Stimulated activated naive B cell treated with anti-CD40 and anti-IgM and Interleukin-4, amounts not matched to agents 10 μg/mL and 1 μg/mL and 100 μg/mL, for 72 hours (primary cell): ENCODE measurements at places on chromosomes 5 and 9.

DNA sequence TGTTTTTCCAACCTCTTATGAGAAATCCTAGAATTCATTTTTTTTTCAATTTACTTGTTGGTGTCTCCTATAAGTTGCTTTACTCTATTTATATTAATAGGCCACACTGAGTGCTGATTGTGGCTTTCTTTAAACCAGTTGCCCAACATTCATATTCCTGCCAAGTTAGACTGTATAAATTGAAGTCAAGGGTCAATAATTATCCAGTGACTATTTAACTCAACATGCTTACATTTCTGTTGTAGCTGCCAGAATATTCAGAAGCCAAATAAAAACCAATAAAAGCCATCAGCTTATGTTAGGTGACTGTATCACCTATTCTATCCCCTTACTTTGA lies 169.0 kb downstream of the PTPRD start:
- DNase-seq: no peak

DNA sequence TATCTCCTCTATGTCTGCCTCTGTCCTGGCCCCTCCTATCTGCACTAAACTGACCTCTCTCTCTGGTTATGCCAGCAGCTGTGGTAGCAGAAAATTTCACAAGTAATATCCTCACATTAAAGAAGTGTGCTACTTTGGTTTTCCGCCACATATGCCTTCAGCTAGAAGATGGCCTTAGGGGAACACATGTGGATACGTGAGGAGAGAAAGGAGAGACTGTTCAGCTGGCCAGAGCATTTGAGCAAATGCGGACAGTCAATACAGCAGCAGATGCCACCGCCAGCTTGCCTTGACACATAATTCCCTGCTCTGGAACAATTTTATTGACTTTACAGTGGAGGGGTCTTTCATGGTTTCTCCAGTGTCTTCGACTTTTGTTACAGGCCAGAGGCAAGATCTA lies 434.6 kb downstream of the TAF11L14 start:
- DNase-seq: no peak

GRCh38 chr5:43661102-43661501 lies 58.1 kb downstream of the NNT start:
- DNase-seq: no peak

GRCh38 chr5:14009575-14009974 lies 65.1 kb upstream of the DNAH5 start:
- DNase-seq: no peak

GRCh38 chr9:2489838-2490314 lies 131.7 kb upstream of the VLDLR start:
- DNase-seq: no peak

DNA sequence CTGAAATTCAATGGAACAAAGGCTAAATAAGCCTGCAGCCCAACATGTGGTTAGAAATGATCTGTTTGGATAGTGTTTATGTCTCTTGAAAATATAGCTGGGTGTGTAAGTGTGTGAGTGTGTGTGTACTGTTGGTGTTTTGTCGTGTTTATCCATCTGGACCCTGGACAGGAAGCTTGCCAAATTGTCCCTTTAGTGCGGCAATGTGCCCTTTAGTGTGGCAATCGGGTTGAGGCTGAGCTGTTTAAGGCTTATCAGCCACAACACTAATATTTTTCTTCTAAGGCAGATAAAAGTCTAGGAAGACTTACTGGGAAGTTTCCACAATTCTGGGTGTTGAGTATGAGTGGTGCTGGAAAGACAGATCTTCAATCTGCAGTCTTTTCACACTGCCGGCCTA lies 180.2 kb downstream of the YTHDC2 start:
- DNase-seq: no peak

- DNase-seq: no peak
These were observed 28.8 kb upstream of the TNFAIP8 start for GRCh38 chr5:119327018-119327417.

- DNase-seq: no peak
These were observed 467.6 kb upstream of the ZNF608 start for GRCh38 chr5:125214080-125214479.

- DNase-seq: no peak
These were observed 48.7 kb downstream of the CAMSAP1 start for GRCh38 chr9:135858491-135859185.

- no peak for DNase-seq
These were observed 250.1 kb downstream of the CEMIP2 start for GRCh38 chr9:71518045-71518827.

GRCh38 chr5:164000819-164001218 lies 495.4 kb downstream of the MAT2B start:
- no peak for DNase-seq

DNA sequence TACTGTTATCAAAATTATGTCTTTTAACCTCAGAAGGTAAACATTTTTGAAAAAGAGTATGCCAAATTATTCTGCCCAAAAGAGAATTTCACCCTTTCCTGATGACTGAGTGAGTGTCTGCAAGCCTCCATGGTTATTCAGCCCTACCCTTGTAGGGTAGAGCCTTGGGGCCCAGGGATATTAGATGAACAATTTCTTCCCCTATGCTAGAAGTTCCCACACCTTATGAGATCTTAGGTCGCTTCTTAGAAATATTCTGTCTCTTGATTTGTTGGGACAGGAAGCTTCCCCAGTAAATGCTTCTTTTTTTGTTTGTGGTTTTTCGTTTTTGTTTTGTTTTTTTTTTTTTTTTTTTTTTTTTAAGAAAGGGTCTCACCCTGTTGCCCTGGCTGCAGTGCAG lies 3.1 kb downstream of the CRB2 start:
- no peak for DNase-seq

DNA sequence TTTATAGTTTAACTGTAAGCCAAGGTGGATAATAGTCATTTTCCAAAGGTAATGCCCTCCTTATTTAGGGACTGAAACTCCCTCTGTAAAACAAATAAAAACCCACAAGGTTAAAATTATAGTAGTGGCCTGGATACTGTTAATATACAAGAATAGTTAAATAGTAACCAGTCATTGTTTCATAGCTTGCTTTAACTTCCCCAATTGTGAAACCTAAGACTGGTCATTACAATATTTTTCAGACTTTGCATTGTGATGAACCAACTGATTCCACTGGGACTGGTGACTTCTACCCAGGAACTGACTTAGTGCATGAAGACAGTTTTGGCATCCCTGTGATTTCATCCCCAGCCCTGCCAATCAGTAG lies 162.6 kb downstream of the SMC2 start:
- DNase-seq: no peak

DNA sequence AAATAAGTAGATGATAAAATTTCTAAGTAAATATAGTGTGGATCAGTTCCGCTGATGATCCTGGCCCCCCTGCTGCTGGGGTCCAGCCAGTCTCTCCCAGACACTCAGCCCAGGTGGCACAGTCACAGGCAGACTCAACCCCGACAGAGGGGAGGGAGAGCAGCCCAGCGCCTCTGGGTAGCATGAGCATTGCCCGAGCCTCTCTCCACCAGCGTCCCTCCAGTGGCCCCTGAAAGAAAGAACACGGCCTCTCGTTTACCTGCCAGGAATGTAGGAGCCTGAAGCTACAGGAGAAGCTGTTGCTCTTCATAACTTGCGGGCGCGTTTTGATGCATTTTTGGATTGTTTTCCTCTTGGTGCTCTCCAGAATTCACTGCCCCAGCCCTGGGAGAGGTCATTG lies 68.8 kb upstream of the ICE1 start:
- no peak for DNase-seq
